ENCODE measurements at places on chromosomes 3 and 15.
A peak's percentile ranks its signal among the peaks of the same experiment; 100 is the strongest.

DNA sequence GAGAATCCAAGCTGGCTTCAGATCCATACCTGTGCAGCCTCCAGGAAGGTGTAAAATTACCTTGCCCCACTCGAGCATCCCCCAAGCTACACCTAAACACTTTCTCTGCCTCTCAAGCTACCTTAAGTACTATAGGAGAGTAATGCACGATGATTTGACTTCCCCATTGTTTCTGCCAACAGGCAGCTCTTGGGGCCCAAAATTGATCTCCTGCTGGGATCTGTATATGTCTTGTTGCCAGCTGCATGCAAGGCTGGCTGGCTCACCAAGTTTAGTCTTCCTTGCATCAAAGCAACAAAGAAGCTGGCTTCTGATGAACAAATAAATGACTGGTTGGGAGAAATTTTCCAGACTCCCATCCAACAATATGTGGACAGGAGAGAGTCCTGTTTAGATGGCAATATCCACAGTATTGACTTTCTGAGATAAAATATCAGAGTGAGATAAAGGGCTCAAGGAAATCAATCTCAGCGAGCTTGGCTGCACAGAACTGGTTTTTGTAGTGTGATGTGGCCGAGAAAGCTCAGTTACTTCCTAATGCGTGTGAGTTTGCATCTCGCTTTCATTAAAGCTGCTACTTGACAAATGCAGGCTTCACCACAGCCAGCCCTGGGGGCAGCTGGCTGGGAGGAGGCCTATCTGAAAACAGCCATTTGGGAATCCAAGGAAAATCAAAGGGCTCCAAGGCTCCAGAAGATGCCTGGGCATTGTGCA lies 140.7 kb downstream of the MINAR1 start:
- DNase-seq, result no peak

GRCh38 chr15:96146726-96147125 lies 183.8 kb upstream of the NR2F2 start:
- no peak for DNase-seq

- DNase-seq, result no peak
These were observed 830 bp upstream of the RNF13 start for GRCh38 chr3:149812165-149812605.

DNA sequence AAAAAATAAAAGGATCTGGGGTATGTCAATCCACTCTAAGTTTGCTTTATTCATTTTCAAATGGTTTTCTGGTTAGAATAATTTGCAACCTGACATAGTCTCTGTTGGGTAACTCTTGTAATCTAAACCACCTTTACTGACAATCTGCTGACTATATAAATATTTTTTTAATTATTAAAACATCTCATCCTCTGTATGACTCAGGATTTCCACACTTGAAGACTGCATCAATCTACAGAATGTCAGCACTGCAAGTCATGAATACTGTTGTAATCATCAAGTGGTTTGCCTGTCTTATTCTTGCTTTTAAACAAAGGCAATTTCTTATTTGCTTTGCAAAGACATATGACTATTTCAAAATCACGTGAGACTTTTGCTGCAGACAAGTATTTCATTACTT lies 42.1 kb downstream of the VGLL3 start:
- no peak for DNase-seq

DNA sequence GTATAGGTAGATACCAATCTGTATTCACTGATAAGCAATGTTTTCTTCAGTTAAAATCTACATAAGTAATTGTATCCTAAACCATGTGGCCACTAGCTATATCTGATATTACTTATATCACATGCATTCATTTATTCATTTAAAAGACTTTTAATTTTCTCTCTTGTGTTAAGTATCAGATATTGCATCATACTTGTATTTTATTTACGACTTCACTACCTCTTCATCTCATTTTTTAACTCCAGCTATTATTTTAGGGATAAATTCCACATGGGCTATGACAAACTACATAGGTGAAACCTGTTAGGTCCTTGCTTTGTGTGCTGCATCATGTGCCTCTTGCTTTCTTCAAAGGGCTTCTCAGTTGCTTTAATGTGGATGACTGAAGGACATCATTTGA lies 1018.3 kb downstream of the ZPLD1 start:
- DNase-seq, result no peak

- DNase-seq, result no peak
These were observed 14.9 kb downstream of the AMOTL2 start for GRCh38 chr3:134359121-134360010.

DNA sequence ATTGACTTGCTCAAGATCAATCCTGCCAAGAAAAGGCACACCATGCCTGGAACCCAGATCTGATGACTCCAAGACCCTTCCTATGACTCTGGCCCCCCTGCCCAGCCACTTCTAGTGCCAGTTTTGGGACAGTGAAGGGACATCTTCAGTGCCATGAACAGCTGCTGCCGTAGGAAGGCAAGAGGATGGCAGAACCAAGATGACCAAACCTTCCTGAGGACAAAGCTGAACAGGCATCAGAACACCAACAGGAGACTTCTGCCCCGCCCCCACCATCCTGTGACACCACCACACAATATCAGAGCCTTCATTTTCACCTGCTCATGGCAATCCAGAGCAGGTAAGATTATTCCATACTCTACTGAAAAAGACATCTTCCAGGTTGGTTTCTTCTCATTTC lies 33.0 kb downstream of the ZNF445 start:
- no peak for DNase-seq

DNA sequence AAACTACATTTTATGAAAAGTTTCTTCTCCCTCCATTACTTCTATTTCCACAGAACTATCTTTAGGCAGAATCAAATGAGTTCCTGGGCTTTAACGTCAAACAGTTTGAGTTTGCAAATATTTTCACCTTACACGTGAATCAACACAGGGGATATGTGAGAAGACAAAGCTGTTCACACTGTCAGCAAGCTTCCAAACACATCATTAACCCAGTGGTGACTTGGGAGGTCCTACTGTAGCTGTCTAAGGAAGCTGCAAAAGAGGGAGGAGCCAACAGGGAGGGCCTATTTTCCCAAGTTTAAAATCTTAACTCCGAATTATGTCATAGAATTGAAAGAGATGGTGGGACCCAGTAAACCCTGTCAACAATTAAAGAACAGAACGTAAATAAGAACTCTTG lies 337.8 kb upstream of the DNAJC19 start:
- DNase-seq, result no peak

DNA sequence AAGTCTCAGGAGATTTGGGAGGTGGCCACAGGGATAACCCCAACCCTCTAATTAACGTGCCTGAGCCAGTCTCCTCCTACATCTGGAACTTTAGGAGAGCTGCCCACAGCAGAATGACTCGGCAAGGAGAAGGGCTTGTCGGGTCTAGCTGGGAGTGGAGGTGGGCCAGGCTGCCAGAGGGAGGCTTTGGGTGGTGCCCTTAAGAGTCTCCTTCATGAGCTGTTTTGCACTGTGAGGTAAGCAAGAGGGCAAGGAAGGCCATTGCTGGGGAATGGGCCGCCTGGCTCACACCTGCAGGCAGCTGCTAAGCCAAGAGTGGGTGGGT lies 3.6 kb upstream of the TNK2 start:
- DNase-seq, result no peak

- no peak for DNase-seq
These were observed 39.7 kb downstream of the STT3B start for GRCh38 chr3:31572236-31573004.

GRCh38 chr15:101175401-101175800 lies 76.4 kb downstream of the CHSY1 start:
- DNase-seq, result no peak

GRCh38 chr15:82045179-82045891 lies 483 bp downstream of the MEX3B start:
- DNase-seq, result peak; percentile 29

DNA sequence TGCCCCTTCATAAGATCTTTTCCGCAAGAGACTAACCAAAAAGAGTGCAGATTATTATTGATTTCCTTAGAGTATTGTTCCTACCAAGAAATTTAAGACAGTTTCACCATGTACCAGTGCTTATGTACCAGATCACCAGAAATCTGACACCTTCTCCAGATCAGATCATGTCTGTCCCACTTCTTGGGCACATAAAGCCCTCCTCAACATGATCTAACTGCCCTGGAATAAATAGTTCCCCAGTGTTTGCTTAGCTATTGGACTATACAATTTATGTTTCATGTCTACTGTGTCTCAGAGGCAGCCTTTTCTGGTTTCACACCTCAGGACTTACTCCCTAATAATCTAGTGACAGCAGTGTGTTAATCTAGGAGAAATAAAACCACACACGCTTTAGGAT lies 46.8 kb downstream of the NME9 start:
- DNase-seq, result no peak

DNA sequence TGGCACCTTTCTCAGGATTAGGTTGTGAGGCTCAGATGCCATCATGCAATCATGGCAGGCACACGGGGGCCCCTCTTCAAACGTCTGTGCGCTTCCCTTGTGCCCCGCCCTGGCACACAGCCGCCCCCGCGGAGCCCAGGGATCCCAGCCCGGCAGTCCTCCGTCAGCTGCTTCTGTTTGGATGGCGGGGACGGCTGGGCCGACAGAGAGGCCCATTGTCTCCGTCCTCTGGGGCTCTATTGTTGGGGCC lies 849 bp upstream of the HDAC11 start:
- DNase-seq, result peak; percentile 22

- no peak for DNase-seq
These were observed 110.1 kb upstream of the LMOD3 start for GRCh38 chr3:69232482-69232881.

- no peak for DNase-seq
These were observed 145.2 kb upstream of the CBLB start for GRCh38 chr3:106013971-106014370.

GRCh38 chr3:194396859-194397756 lies 2.0 kb downstream of the GP5 start:
- no peak for DNase-seq

- peak; percentile 96 for DNase-seq
These were observed 45.5 kb upstream of the KLHL25 start for GRCh38 chr15:85840079-85840801.

- no peak for DNase-seq
These were observed 30.5 kb downstream of the MELTF start for GRCh38 chr3:196998966-196999760.

DNA sequence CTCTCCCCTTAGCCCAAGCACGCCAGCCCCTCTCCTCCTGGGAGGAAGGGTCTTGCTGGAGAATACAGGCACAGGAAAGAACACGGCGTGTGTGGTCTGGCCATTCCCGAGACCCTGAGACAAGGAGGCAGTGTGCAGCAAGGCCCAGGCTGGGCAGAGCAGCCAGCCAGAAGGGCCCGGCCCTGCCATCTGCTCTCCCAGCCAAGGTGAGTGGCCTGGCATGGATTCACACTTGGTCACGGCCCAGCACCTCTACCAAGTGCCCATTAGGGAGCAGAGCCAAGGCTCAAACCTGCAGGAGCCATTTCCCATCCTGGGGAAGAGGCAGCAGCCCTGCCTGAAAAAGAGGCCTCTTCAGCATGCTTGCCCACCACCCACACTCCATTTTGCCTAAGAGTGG lies 28.6 kb downstream of the MEGF11 start:
- DNase-seq, result no peak

GRCh38 chr3:81033185-81033584 lies 728.3 kb downstream of the GBE1 start:
- DNase-seq, result no peak

DNA sequence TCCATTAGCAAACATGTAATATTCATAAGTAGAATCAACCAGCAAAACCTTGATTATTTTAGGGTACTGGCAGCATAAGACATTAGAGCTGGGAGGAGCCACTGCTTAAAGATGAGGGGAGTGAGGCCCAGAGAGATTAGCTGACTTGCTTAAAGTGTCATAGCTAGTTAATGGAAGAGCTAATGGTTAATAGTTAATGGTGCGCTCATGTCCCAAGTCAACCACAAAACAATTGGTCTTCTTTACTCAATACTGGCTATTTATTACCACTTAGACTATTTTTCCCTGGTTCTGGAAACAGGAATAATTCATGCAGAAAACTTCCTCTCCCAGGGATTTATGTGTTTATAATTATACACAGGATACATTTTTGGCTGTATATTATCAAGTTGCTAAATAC lies 33.1 kb downstream of the EIF4E3 start:
- DNase-seq, result no peak

GRCh38 chr3:70775257-70775656 lies 462.8 kb upstream of the MDFIC2 start:
- DNase-seq, result no peak

GRCh38 chr3:178289544-178290160 lies 246.6 kb upstream of the KCNMB2 start:
- DNase-seq, result no peak

DNA sequence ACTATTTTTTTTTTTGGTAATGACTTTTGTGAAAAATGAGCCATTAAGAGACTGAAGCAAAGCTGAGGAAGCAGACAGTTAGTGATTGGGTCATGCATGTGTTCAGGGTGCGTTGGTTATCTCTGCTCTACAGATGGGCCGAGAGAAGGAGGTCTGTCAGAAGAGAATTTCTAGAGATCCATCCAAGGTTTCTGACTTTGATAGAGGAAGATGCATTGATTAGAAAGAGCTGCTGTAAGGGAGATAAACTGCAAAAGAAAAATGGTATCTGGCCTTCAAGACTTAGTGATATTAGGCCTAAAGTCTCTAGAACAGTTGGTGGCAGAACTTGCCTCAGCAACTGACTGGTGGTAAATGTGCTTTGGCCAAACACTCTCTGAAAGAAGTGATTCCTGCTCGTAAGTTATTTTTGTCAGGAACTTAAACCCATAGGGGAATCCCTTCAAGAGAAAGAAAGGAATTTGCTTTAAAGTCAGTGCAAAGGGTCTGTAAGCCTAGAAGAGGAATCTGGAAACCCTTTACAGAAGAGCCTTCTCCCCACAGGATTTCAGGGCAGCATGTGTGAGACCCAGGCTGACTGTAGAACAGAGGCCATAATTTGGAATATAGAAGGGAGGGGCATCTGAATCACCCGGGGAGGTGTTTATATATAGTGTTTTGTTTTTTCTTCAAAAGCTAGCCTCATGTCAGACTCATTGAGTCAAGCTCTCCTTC lies 67.8 kb downstream of the OPA1 start:
- no peak for DNase-seq

DNA sequence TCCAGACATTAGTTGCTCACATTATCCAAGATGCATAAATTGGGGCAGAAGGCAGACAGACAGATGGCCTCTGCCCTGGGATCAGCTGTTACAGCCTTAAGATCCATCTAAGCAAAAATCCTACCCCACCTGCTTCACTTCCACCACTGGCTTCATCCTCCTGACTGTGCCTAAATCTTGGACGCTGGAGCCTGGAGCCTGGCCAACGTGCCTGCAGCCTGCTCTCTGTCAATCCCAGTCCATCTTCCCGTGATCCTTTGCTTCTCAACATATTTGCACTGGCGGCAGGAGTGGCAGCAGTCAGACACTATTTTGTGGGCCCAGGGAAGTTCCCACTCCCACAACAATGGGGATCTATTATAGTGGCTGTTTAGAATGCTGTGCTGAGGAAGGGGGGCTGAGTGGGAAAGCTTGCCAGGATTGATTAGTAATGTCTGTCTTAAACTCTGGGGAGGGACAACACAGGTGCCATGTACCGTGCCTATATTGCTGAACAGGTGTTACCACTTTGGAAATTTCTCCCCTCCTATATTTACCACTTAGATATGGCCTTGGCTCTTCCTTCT lies 121.2 kb downstream of the MEGF11 start:
- DNase-seq, result no peak

Measured in LoVo (cell line).